Astrocyte of the spinal cord (primary cell): ENCODE measurements at places on chromosomes 6 and 20.

GRCh38 chr6:143884216-143884900, 20.1 kb downstream of the ZC2HC1B start:
- DNase-seq = no peak

DNA sequence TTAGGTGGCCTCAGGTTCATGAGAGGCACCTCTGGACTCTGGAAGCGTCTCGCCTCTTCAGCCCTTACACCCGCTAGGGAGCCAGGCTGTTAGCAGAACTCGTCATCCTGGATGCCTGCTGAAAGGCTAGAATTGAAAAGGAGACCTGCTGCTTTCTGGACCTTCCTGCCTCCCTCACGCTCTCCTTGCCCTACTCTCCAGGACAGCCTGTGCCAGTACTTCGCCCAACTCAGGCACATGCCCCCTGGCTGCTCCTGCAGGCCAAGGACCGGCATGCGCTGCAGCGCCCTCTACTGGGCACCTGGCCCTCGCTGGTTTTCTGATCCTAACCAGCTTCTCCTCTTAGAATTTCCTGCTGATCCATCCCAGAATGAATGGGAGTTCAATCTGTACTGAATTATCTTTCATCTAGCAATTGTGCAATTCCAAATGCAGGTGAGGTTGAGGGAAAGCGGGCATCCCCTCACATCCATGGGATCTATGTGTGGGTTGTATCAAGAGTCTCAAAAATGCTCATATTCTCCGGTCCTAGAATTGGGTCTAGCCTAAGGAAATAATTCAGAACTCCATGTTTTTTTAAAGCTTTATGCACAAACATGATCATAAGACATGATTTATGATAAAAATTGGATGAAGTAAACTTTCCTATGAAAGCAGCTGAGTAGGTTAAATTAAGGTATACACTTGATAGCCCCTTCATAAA, 78.0 kb downstream of the PTPN1 start:
- DNase-seq = peak; percentile 62

DNA sequence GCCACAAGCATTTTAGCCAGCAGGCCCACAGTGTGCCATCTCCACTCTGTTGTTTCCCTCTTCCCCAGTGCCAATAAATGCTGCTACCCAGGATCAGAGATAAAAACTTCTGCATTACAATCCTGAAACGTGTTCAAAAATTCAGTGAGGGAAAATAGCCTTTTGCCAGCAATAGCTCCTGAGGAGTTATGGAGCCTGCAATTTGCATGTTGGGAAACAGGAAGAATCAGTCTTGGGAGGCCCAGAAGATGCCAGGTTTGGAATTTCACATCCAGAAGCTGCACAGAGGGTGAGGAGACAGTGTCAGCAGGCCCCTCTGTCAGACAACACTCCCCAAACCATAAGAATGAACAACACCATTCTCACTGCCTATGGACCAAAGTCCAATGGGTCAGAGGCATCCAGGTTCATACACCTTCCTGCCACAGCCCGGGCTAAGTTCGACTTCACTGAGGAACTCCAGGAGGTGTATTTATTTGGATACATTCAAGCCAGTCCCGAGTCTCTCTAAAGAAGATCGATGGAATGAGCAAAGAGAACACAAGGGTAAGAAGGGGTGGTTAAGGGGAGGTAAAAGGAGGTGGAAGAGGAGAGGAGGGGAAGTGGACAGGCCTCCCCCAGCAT, 20.8 kb downstream of the RRBP1 start:
- no peak for DNase-seq

DNA sequence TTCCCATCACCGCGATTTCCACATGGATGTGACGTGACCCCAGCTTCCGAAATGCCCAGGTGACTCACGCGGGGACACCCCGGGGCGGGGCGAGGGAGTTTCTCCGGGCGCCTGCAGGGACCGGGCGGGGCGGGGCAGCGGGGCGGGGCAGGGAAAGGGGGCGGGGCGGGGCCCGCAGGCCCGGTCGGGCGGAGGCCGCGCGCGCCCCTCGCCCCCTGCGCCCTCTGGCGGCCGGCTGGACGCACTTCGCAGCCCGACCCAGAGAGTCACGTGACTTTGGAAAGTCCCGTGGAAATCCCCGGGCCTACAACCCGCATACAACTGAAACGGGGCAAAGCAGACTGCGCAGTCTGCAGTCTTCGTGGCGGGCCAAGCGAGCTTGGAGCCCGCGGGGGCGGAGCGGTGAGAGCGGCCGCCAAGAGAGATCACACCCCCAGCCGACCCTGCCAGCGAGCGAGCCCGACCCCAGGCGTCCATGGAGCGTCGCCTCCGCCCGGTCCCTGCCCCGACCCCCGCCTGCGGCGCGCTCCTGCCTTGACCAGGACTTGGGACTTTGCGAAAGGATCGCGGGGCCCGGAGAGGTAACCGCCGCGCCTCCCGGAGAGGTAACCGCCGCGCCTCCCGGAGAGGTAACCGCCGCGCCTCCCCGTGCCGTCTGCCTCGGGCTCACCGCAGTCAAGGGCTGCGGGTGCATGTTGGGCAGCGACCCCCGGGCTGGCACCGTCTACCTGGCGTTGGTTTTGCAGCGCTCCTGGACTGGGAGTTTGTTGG, at the start of gene TNFAIP3:
TSS of gene TNFAIP3 (plus strand) at position 346 of the 771 bp plus-strand sequence. CDS start 3,969 bp downstream, outside the sequence.
- DNase-seq = peak; percentile 93

DNA sequence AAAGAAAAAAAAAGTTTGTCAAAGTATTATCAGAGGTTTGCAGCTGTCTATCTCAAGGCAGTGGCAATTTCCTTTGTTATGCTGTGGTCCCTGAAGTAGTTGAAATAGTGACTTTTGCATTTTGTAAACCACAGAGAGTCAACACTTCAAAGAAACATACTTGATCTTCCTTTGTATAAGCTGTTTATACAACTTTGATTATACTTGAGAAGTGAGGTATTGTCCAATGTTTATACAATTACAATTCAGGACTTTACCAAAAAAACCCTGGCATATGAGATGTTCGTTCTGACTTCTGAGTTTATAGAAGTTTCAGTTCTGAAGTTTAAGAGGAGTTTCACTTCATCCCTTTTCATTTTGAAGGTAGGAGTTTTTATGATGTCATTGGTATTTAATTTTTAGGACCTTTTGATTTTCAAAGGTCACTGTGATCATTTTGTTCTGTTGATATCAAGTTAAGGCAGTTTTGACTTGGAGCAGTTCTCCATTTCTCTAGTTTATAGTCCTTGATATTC, 4.0 kb downstream of the STK4 start:
- DNase-seq = peak; percentile 6

GRCh38 chr6:147654103-147654845, 145.8 kb downstream of the SAMD5 start:
- DNase-seq = no peak

DNA sequence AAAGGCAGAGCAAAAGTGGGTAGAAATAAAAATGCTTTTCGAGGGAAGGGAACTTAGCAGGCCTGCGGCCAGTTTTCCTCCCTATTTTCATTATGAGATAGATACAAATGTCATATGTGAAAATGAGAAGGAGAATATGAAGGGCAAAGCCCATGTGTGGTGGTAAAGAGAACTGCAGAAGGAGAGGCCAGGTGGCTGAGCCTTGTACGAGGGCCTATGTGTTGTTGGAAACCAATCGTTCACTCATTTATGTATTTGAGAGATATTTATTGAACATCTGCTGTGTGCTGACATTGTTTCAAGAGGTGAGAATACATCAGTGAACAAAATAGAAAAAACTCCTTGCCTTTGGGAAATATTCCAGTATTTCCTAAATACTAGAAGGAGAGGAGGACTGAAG, 147.7 kb downstream of the SH3BGRL2 start:
- no peak for DNase-seq

GRCh38 chr6:56235245-56235644, 12.1 kb downstream of the COL21A1 start:
- peak; percentile 45 for DNase-seq

GRCh38 chr6:8223678-8224077, 121.3 kb upstream of the EEF1E1 start:
- DNase-seq = no peak

DNA sequence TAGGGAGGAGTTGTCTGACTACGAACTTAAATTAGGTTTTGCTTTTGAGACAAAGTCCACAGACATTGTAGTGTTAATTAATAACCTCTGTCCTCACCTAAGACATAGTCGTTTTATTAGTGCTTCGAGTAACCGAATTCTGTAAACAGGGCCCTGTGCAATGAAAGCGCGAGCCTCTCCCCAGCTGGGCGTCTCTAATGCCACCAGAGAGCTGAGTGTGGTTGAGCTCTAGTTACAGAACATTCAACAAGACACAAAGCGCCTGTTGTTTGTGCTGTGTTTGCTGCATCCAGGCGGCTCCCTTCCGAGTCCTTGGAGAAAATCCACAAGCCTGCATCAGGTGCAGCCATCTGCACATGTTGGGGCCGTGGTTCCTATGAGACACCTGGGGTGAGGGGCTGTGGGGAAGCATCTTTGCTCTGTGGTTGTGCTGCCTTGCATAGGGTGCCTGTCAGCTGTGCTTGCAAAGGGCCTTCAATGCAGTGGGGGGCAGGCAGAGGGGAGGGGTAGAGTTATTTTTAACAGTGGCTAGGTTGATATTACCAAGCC, 63.9 kb downstream of the CD164 start:
- no peak for DNase-seq

DNA sequence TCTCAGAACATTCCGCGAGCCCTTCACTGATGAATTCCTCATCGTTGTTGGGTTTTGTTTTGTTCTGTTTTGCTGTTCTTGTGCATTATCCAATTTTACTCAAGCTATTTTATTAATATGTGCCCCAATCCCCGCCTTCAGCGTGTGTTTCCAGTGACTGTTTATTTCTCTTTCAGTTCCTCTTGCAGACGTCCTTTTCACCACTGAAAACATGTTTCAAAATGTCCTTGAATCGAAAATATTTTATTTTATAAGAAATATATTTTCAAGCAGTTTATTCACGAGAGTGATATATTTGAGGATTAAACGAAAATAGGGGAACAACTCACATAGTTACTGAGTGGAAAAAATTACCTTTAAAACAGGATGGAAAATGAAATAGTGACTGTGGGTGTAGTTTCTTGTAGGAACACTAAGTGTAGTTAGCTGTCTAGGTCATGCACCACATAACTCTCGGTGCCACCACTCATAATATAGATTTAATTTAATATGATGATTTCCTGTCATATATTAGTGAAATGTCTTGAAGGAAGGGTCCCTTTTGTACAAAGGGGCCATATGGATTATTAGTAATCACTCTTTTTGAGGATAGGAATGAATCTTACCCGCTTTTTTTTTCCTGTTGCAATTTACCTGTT, 45.3 kb upstream of the HDDC2 start:
- no peak for DNase-seq

DNA sequence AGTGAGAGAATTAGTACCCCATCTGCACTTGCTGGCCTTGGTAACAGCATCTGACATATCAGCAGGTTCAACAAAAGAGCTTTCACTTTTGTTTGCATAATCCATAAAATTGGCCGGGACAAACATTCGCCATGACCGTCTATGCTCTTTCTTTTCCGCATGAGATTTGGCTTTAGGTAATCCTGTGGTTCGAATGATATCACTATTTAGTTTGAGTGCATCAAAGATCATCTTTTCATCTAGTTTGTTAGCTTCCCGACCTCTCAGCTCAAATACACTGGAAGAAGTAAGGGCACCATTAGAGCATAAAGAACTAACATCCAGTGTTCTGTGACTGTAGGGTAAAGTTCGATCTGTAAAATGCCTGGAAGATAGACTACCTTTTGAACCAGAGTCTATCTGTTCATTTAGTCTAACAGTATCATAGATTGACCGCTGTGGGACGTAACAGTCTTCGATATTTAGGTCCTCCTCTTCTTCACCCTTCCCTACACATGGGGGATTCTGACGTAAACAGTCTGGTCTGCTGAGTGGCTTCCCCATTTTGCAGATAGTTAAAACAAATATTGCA, 101.6 kb downstream of the DST start:
- no peak for DNase-seq

- peak; percentile 28 for DNase-seq
Measured at GRCh38 chr6:126786262-126786661, 332.2 kb upstream of the RSPO3 start.

DNA sequence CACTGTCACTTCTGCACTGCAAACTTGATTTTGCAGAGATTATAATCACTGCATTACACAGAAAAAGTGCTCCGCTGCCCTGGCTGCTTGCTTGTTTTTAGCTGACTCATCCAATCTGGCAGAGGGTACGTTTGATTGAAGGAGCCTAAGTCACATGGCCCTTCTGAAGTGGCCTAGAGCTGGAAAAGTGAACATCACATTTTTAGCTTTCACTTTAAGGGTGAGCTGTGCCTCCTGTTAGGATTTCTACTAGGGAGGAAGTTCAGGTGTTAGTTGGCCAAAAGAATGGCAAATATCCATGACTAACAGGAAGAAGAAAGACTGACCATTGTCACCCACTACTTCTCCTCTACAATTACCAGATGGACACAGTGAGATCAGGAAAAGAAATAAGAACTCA, 889.1 kb upstream of the MAP3K7 start:
- peak; percentile 69 for DNase-seq

DNA sequence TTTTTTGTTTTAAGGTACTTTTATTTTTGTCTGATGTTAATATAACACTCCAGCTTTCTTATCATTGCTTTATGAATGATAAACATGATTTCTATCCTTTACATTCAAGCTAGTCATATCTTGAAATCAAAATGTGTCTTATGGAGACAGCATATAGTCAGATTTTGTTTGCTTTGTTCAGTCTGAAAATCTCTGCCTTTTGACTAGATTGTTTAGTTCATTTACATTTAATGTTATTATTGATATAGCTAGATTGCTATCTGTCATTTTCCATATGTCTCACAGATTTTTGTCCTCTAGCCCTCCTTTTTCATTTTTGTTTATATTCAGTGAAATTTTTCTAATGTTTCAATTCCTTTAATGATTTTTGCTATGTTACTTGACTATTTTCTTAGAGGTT, 332.8 kb downstream of the SMOC2 start:
- DNase-seq = no peak

DNA sequence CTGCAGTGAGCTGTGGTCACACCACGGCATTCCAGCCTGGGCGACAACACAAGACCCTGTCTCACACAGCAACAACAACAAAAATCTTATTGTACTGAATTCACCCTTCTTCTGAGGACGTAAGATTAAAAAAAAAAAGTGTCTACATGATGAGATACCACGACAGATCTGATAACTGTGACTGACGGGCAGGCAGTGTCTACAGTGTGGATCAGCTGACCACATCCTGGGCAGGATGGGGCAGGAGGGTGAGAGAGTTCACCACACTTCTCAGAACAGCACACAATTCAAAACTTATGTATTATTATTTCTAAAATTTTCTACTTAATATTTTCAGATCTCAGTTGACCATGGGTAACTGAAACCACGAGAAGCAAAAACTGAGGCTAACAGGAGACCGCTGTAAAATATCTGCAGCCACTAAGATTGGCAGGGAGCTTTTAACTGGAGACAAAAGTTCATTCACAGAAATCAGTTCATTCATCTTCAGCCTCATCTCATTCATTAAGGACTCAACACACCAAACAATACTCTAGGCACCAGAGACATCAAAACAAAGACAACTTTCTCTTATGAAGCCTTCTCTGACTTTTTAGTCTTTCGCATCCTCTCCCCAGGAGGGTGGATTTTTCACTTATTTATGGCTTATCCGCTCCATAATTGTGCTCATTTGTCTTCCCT, 15.7 kb upstream of the NHSL1 start:
- DNase-seq = no peak
